ENCODE measurements at places on chromosomes 16 and 17. TPM values are rescaled to one million over a fixed set of nuclear protein-coding genes. Genes with fewer than 3 reads are reported as not detected.

DNA sequence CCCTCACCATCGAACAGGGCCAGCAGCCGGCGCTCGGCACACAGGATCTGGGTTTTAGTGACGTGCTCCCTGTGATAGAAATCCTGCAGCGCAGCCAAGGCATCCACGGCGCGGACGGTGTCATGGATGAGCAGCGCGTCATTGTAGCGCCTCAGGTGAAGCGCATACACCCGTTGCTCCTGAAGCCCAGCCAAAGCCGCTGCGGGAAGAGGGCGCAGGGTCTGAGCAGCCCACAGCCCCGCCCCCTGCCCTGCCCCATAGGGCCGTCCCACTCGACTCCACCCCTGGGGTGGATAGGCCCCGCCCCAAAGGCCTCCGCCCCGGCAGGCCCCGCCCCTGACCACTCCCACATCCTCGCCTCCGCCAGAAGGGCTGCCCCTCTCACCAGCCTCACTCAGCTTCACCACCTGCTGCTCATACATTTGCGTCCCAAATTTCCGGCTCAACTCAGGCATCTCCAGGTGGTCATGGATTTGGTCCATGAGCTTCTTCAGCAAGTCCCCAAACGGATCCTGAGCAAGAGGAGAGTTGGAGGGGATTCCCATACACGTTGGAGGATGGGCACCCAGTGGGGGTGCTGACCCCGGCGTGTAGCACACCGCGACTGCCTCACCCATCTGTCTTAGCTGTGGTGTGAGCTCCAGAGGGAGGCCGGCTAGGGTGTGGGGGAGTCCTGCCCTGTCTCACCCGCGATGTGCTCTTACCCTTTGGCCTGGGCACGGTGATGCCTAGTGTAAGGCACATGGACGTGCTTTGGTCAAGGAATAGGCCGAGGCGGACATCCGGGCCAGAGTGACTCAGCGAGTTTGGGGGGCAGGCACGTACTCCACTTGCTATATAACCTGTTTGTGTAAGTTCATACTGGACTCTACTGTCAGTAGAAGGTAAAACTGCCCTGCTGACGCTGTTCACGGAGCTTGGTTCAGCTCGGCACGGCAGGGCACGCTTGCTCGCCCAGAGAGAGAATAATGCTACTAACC lies 4.6 kb downstream of the DHX58 start:
- no peak overlapping the region for H3K4me3 ChIP-seq
- no peak overlapping the region for H3K27ac ChIP-seq
- peaks cover 27% of the 10 kb centered on the region for H3K4me1 ChIP-seq
- H3K36me3 ChIP-seq, result no peaks in the 10 kb centered on the region
- DNase-seq, result no peak

DNA sequence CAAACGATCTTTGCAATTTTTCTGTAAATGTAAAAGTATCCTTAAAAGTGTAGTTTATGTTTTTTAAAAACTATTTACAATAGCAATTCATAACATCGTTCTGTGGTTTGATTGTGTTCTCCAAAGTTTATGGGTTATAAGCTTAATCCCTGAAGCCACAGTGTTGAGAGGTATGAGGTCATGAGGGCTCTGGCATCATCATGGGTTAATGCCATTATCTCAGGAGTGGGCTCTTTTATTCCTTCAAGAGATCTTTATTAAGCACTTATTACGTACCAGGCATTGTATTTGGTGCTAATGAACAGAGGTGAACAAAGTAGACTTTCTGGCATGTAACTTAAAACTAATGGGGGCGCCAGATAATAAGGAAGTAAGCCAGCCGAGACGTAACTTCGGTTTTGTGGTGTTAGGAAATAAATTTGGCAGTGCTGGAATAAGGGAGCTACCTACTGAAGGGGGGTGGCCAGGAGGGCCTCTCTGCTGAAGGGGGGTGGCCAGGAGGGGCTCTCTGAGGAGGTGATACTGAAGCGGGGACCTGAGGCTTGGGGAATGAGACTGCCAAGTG lies 158.1 kb downstream of the VPS53 start:
- H3K4me3 ChIP-seq, result no peak overlapping the region
- peaks cover 44% of the 10 kb centered on the region for H3K36me3 ChIP-seq
- H3K27ac ChIP-seq, result no peak overlapping the region
- DNase-seq, result no peak
- H3K27me3 ChIP-seq, result no peaks in the 10 kb centered on the region
- no peaks in the 10 kb centered on the region for H3K4me1 ChIP-seq

DNA sequence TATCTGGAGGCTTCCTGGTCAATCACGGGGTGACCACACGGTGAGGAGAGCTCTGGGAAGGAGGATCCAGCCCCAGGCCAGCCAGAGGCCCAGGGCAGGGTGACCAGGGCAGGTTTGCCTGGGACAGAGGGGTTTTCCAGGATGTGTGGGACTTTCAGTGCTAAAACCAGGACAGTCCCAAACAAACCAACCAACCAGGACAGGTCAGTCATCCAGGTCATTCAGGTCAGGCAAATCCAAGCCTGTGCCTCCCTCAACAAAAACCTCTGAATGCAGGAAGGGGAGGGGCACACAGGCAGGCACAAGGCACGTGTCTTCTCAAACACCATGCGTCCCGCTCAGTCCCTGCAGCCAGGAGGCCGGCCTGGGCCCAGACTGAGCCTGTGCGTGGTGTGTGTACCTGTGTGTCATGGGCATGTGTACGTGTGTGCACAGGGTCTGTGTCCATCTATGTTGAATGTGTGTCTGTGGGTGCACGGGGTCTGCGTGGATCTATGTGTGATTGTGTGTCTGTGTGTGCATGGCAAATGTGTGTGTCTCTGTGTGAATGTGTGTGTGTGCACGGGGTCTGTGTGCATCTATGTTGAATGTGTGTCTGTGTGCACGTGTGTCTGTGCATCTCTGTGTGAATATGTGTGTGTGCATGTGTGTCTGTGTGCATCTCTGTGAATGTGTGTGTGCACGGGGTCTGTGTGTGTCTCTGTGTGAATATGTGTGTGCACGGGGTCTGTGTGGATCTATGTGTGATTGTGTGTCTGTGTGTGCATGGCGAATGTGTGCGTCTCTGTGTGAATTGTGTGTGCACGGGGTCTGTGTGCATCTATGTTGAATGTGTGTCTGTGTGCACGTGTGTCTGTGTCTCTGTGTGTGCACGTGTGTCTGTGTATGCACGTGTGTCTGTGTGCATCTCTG lies 78.9 kb downstream of the RTN4RL1 start:
- peak; percentile 35 for DNase-seq
- H3K27ac ChIP-seq, result no peak overlapping the region
- peaks cover 30% of the 10 kb centered on the region for H3K4me1 ChIP-seq
- H3K27me3 ChIP-seq, result peaks cover 31% of the 10 kb centered on the region
- H3K4me3 ChIP-seq, result no peak overlapping the region
- H3K36me3 ChIP-seq, result no peaks in the 10 kb centered on the region

DNA sequence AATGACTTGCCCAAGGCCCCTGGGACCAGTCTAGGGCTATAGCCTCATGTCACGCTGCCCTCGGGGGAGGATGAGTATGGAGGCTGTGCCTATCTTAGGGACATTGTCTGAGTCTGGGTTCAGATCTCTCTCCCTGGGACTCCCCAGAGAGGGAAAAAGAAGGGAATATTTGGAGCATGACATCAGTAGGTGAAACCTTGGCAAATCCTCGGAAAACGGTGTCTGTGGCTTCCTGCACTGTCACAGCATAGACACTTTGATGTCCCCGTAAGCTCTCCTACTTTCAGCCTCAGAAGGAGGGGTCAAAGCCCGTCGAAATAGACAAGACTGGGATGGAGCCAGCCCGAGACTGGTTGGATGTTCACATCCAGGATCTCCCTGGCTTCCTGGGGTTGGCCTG lies 11.3 kb downstream of the MEOX1 start:
- H3K27ac ChIP-seq, result no peak overlapping the region
- DNase-seq, result peak; percentile 24
- peaks cover 53% of the 10 kb centered on the region for H3K27me3 ChIP-seq
- peaks cover under 1% of the 10 kb centered on the region for H3K4me1 ChIP-seq
- no peak overlapping the region for H3K4me3 ChIP-seq
- no peaks in the 10 kb centered on the region for H3K36me3 ChIP-seq

DNA sequence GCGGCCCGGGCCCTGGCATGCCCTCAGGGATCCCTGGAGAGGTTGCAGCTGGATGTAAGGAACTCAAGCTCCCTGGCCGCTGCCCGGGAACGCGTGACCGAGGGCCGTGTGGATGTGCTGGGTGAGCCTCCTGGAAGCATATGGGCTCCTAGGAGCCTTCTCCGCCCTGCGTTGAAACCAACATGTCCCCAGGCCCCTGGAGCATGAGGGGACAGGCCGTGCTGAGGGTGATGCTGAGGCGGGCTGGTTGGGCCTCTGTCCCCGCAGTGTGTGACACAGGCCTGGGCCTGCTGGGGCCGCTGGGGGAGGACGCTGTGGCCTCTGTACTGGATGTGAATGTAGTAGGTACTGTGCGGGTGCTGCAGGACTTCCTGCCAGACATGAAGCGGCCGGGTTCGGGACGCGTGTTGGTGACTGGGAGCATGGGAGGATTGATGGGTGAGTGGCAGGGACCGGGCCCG lies 5.7 kb upstream of the HSD17B1 start:
- no peak overlapping the region for H3K27ac ChIP-seq
- peaks cover 65% of the 10 kb centered on the region for H3K4me1 ChIP-seq
- no peaks in the 10 kb centered on the region for H3K27me3 ChIP-seq

DNA sequence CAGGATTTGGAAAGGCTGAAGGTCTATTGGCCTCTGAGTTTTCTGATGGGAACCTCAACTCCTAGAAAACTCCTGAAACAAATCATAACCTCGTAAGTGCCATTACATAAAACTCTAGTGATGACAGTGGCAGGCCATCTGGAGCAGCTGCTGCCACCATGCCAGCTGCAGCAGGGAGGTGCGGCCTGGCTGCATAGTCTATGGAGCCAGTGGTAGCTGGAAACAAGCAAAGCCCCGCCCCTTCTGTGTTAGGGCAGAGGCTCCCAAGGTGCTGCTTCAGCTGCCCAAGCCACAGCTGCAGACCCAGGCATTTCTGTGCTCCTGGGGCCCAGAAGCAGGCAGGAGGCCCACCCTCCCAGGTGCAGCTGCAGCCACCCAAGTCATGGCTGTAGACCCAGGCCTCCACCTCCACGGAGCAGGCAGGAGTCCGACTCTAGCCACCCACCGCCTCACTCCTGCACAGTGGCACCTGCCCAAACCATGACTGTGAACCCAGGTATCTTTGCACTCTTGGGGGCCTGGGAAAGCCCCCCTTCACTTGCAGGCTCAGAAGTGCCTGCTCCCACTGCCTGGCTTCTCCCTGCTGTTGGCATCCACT lies 254.1 kb upstream of the KCNJ16 start:
- no peaks in the 10 kb centered on the region for H3K4me1 ChIP-seq
- no peak overlapping the region for H3K4me3 ChIP-seq
- H3K27me3 ChIP-seq, result no peaks in the 10 kb centered on the region
- no peak for DNase-seq
- H3K27ac ChIP-seq, result no peak overlapping the region

KRT24 gene
- total RNA-seq, result not detected

- no peak overlapping the region for H3K27ac ChIP-seq
- H3K4me1 ChIP-seq, result no peaks in the 10 kb centered on the region
- no peak overlapping the region for H3K4me3 ChIP-seq
- no peak for DNase-seq
- peaks cover 30% of the 10 kb centered on the region for H3K27me3 ChIP-seq
These were observed 6.9 kb downstream of the HOXB4 start for GRCh38 chr17:48571024-48571818.

DNA sequence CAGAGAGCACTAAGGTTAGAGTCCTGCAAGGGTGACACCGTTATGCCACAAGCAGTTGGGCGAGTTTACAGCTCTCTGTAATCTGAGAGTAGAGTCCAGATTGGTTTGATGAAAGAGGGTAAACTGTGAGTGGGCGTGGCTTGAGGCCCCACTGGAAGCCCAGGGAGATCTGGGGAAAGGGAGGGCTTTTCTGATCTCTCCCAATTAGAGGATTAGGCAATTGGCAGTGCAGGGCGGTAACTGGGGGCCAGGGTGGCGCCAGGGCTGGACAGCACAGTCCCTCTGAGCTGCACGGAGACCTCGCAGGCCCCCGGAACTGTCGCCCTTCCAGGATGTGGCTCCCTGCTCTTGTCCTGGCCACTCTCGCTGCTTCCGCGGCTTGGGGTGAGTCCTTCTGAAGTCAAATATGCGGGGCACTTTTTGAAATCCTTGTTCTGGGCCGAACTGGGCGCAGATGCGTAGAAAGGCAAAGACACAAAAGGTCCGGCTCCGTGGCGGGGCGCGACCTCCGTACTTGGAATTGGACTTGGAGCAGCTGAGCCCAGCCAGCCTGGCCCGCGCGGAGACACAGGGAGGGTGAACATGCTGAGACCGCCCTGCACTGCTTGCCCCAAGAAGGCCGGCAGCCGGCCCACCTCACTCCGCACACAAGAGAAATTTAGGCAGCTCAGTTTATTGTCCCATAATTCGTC lies 72.4 kb downstream of the CES1 start:
- peak; percentile 70 for DNase-seq
- H3K27me3 ChIP-seq, result no peaks in the 10 kb centered on the region
- H3K4me3 ChIP-seq, result peak overlapping the region; percentile 40
- no peaks in the 10 kb centered on the region for H3K36me3 ChIP-seq
- H3K27ac ChIP-seq, result peak overlapping the region; percentile 60

TEKT5 gene
- not detected for total RNA-seq

ESRP2 gene
- total RNA-seq, result 21.1 TPM

KRTAP1-1 gene
- total RNA-seq, result not detected

GRCh38 chr16:50306287-50306686 lies 39.9 kb downstream of the ADCY7 start:
- no peaks in the 10 kb centered on the region for H3K36me3 ChIP-seq
- DNase-seq, result no peak
- no peak overlapping the region for H3K27ac ChIP-seq
- H3K27me3 ChIP-seq, result no peaks in the 10 kb centered on the region
- no peak overlapping the region for H3K4me3 ChIP-seq

- H3K4me1 ChIP-seq, result no peaks in the 10 kb centered on the region
- no peaks in the 10 kb centered on the region for H3K27me3 ChIP-seq
- peaks cover 88% of the 10 kb centered on the region for H3K36me3 ChIP-seq
- no peak for DNase-seq
- H3K27ac ChIP-seq, result no peak overlapping the region
These were observed 32.8 kb downstream of the UBN1 start for GRCh38 chr16:4880006-4880580.

KIF18B gene
- 14.5 TPM for total RNA-seq
